ENCODE measurements at places on chromosomes 3 and 15.

GRCh38 chr3:36318621-36319200 is 61.6 kb upstream of the STAC start:
- H3K27ac ChIP-seq: no peak overlapping the region
- no peaks in the 10 kb centered on the region for H3K27me3 ChIP-seq

GRCh38 chr3:180375831-180376230 is 226.1 kb upstream of the TTC14 start:
- H3K4me1 ChIP-seq: no peaks in the 10 kb centered on the region
- no peak overlapping the region for H3K4me3 ChIP-seq
- no peak overlapping the region for H3K27ac ChIP-seq
- H3K36me3 ChIP-seq: no peaks in the 10 kb centered on the region
- DNase-seq: no peak

- no peaks in the 10 kb centered on the region for H3K27me3 ChIP-seq
- H3K36me3 ChIP-seq: no peaks in the 10 kb centered on the region
- H3K27ac ChIP-seq: no peak overlapping the region
These were observed 40.2 kb downstream of the DOCK3 start for GRCh38 chr3:50714946-50715345.

GRCh38 chr3:23964537-23965235 is 19.6 kb downstream of the NR1D2 start:
- peaks cover 35% of the 10 kb centered on the region for H3K36me3 ChIP-seq
- H3K27me3 ChIP-seq: no peaks in the 10 kb centered on the region
- no peak overlapping the region for H3K4me3 ChIP-seq
- DNase-seq: no peak
- peaks cover 22% of the 10 kb centered on the region for H3K4me1 ChIP-seq

- no peak overlapping the region for H3K27ac ChIP-seq
- peaks cover 100% of the 10 kb centered on the region for H3K36me3 ChIP-seq
- H3K27me3 ChIP-seq: no peaks in the 10 kb centered on the region
- no peak for DNase-seq
- H3K4me3 ChIP-seq: no peak overlapping the region
These were observed 27.2 kb downstream of the INTS14 start for GRCh38 chr15:65583701-65584100.

All from tibial artery (tissue), 4 donors.